ENCODE measurements at places on chromosomes 1 and 21. TPM values are rescaled to one million over a fixed set of nuclear protein-coding genes. Genes with fewer than 3 reads are reported as not detected.

The OR14K1 gene
- not detected for total RNA-seq

DNA sequence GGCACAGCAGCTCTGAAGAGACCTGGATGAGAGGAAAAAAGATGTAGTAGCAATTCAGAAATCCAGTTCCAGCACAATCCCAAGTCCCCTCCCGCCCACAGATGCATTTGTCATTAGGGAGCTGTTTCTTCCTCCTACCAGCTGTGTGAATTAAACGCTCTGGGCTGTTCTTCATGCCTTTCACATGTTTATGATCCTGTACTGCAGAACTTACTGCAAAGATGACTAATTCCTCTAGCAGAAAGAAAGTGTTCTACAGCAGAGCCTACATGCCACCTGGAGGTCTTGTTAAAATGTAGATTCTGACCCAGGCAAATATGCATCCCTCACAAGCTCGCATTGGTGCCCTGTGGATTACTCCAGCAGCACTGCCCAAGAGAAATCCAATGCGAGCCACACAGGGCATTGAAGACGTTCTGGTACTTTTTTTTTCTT, 6.5 kb downstream of the ENO1 start:
- peak overlapping the region; percentile 97 for H3K4me3 ChIP-seq
- no peaks in the 10 kb centered on the region for H3K27me3 ChIP-seq
- H3K27ac ChIP-seq: peak overlapping the region; percentile 80
- DNase-seq: no peak

DNA sequence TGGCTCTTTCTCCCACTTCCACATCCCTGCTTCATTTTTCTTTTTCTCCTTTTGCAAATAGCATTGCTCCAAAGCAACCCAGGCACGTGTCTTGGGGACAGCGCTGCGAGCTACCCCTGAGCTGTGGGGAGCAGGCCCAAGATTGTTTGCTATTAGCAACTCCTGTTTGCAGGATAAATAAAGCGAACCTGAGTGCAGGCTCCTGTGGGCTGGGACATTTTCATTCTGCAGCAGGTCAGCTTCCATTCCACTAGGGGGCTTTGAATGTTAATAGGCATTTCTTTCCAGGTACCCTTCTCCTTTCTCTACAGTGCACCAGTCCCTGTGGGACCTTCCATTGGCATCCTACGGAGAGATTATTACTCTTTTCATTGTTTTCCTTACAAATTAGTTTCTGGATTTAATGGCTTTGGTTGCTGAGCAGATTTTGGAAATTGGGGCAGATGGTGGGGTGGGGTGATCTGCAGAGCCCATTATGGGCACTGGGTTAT, 54.0 kb downstream of the OLFML3 start:
- no peak overlapping the region for H3K4me3 ChIP-seq
- H3K36me3 ChIP-seq: no peaks in the 10 kb centered on the region

DNA sequence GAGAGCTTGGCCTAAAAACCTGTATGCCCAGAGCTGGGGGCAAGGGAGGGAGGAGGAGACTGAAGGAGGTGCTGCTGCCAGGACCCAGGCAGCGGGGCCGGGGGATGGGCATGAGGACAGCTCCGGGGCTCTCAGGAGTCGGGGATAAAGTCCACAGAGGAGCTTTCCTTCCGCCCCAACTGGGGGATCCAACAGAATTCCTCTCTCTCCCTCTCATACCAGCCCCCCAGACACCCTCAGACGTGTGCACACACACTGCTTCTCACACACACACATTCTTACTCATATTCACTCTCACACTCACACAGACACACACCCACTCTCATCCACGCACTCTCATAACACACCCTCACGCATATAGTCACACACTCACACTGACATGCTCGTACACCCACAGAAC, 39.1 kb downstream of the SYF2 start:
- no peaks in the 10 kb centered on the region for H3K36me3 ChIP-seq
- peaks cover 13% of the 10 kb centered on the region for H3K27me3 ChIP-seq
- H3K27ac ChIP-seq: no peak overlapping the region
- H3K4me3 ChIP-seq: no peak overlapping the region
- no peaks in the 10 kb centered on the region for H3K4me1 ChIP-seq
- no peak for DNase-seq
